ENCODE measurements at places on chromosomes 13 and 19.
A peak's percentile ranks its signal among the peaks of the same experiment; 100 is the strongest.

GRCh38 chr13:79973533-79973963 is 367.4 kb downstream of the SPRY2 start:
- no peak for DNase-seq

DNA sequence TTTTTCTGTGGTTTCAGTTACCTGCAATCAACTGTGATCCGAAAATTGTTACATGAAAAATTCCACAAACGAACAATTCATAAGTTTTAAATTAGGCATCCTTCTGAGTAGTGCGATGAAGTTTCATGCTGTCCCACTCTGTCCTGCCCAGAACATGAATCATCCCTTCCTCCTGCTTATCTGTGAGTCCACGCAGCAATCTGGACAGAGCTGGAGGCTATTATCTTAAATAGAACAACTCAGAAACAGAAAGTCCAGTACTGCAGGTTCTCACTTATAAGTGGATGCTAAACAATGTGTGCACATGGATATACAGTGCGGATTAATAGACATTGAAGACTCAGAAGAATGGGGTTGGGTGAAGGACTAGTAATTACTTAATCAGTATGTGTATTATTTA is 583.7 kb upstream of the SPRY2 start:
- DNase-seq: no peak

- no peak for DNase-seq
Observed at GRCh38 chr19:4361152-4362046, 18.0 kb downstream of the MPND start.

DNA sequence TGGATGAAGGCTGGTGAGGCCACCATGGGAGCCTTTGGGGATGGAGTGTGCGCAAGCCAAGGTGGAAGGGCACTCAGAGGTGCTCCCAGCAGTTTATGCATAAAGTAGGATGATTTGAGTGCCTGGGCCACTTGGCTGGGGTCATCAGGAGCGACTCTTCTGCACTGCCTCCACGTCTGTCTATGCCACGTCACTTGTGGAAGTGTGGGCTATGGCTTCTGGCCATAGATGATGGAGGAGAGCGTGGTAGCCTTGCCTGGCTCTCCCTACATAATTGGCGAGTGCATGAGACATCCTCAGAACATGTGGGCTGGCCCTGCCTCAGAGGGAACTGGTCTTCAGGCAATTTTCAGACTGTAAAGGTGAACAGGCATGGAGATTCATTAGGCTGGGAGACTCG is 182.9 kb downstream of the TEX29 start:
- DNase-seq: no peak

- peak; percentile 87 for DNase-seq
Observed at GRCh38 chr13:30421093-30422053, 920 bp upstream of the UBE2L5 start.

DNA sequence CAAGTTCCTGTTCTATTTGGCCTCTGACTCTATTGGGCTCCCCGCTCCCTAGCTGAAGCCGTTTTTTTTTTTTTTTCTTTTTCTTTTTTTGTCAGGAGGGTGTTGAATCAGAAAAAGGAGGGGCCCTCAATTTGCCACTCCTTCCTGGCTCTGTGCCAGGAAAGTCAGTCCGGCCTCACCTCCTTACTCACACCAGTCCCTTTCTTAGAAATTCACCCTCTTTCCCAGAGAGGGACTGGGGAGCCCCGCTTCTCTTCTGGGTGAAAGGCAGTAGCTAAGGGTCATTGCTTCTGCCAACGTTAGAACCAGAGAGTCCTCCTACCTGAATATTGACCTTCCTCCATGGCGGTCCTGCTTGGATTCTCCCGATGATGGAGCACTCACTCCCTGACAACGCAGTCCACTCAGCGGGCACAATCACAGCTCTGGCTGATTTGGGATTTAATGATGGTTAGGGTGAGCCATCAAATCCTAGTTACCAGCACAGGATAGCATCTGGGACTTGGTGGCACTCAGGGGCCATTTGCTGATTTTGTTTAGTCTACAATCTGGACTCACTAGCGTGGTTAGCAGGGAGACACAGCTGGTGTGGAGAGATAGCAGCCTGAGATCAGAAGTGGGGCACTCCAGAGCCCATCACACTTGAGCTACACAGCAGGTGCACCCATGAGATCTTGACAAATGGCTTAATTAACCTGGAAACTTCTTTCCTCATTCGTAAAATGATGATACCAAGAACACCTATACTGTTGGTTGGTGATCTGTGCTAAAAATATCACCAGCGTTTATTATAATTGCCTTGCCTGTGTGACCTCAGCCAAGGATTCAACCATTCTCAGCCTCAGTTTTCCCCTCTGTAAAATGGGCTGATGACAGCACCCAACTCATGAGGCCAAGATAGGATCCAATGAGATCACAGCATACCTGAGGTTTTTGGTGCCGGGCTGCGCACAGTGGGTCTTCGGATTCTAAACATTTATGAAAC is 2.2 kb downstream of the FCER2 start:
- DNase-seq: peak; percentile 3

DNA sequence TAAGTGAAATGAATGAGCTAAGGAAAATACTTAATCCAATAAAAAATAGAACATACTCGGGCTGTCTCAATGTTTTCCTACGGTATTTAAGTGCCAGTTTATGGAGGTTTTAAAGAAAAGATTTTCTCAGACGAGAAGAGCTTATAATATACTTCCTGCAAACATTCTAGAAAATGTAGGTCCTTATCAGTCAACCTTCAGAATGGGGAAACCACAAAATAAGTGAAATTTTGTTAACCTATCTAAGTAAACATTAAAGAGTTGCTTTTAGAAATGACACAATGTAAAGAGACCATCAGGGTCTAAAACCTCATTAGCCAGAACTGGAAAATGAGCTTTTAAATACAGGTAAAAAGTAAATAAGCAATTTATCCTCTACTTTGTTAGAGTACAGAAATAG is 12.1 kb downstream of the MIR17HG start:
- no peak for DNase-seq

- DNase-seq: peak; percentile 67
Observed at GRCh38 chr13:48564056-48564455, 31.2 kb upstream of the RCBTB2 start.

DNA sequence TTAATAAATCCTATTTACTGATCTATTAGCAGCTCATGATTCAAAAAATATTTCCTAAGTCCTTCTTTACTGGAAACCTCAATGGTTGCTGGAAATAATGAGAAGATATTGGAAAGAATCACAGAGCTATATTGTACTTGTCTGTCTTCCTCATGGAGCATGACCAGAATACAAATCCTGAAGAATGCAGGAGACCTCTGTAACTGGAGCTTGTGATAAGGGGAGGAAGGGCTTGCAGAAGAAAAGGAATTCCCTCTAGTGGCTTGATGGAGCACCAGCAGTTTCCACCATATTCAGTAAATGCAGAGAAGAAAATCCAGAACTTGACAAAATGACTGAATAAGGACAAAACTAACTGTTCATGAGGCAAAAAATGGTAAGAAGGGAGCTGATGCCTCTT is 1333.1 kb downstream of the EFNB2 start:
- peak; percentile 62 for DNase-seq

- DNase-seq: no peak
Observed at GRCh38 chr19:15859187-15859586, 38.7 kb downstream of the CYP4F2 start.

- no peak for DNase-seq
Observed at GRCh38 chr13:25462301-25463125, 90.7 kb downstream of the ATP8A2 start.

- peak; percentile 34 for DNase-seq
Observed at GRCh38 chr19:23415561-23416191, 20.4 kb upstream of the ZNF91 start.

- no peak for DNase-seq
Observed at GRCh38 chr19:45816236-45817009, 1.3 kb upstream of the RSPH6A start.

DNA sequence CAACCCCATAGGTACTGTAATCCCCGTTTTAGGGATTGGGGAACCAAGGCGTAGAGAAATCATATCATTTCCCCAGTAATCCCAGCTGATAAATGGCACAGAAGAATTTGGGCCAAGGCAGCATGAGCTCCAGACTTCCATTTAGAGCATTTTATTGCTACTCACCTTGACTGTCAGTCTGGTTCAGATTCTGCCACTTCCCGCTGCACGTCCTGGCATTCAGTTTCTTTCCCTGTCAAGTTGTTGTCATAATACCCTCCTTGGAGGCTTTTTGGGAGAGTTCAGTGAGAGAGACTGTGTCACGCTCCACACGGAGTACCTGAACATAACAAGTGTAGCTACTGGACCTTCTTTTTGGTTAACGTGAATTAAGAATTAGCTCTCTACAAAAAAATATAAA is 7.5 kb upstream of the C1QTNF9 start:
- DNase-seq: no peak

GRCh38 chr19:18063463-18063862 is 23.3 kb downstream of the IL12RB1 start:
- DNase-seq: no peak

- peak; percentile 36 for DNase-seq
Observed at GRCh38 chr13:75326173-75327134, 155.5 kb downstream of the TBC1D4 start.

DNA sequence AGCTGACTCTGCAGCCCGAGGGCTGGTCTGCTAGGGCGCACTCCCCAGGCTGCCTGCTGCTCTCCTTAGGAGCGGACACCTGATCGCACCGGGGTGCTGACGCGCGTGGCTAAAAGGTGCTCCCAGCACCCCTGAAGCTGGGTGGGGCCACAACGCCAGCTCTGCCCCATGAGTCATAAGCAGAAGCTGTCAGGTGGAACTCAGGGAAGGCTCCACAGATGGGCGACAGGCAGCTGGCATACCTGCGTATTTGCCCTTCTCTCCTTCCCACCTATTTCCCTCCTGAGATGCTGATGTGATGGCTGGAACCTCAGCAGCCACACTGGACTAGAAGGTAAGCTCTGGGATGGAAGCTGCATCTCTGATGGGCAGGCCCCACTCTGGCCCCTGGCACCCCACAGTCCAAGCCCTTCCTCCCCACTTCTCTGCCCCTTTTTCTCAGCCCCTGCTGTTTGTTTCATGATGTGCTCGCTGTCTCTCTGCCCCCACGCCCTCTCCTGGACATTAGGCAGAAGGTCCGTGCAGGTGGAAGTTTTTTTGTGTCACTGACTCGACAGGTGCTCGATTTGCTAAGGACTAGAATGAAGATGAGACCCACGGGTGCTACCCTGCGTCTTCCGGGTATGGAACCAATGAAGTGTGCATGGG is 30.3 kb upstream of the CACTIN start:
- no peak for DNase-seq

DNA sequence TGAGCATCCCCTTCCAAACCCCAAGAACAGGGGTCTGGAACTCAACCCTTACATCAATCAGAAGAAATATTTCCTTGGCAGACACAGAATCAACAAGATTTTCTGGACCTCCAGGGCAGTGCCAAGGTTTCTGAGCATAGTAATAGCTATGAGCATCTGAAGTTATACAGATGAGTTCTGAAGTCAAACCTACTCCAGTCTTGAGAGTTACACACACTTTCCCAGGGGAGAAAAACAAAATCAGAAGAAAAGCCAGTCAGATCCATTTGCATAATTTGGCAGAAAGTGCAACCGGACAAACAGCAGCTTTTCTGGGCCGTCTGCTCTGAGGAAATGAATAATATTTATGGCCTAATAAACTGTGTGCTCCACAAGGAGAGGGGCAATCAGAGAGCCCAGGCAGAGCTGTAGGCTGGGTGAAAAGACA is 93.1 kb downstream of the KL start:
- no peak for DNase-seq

- no peak for DNase-seq
Observed at GRCh38 chr13:113374511-113375175, 10.7 kb upstream of the GRTP1 start.

GRCh38 chr19:54271106-54271505 is 9.8 kb downstream of the LILRB2 start:
- DNase-seq: no peak

- DNase-seq: no peak
Observed at GRCh38 chr19:30086916-30087315, 144.9 kb downstream of the URI1 start.

- no peak for DNase-seq
Observed at GRCh38 chr13:93758575-93758974, 532.0 kb downstream of the GPC6 start.

- DNase-seq: peak; percentile 23
Observed at GRCh38 chr13:48043789-48044503, 6.4 kb downstream of the NUDT15 start.

- no peak for DNase-seq
Observed at GRCh38 chr13:36819739-36820090, 693 bp downstream of the RFXAP start.

- no peak for DNase-seq
Observed at GRCh38 chr19:53971673-53972072, 8.9 kb downstream of the CACNG8 start.

GRCh38 chr13:87331178-87331577 is 340.0 kb upstream of the SLITRK5 start:
- peak; percentile 32 for DNase-seq

DNA sequence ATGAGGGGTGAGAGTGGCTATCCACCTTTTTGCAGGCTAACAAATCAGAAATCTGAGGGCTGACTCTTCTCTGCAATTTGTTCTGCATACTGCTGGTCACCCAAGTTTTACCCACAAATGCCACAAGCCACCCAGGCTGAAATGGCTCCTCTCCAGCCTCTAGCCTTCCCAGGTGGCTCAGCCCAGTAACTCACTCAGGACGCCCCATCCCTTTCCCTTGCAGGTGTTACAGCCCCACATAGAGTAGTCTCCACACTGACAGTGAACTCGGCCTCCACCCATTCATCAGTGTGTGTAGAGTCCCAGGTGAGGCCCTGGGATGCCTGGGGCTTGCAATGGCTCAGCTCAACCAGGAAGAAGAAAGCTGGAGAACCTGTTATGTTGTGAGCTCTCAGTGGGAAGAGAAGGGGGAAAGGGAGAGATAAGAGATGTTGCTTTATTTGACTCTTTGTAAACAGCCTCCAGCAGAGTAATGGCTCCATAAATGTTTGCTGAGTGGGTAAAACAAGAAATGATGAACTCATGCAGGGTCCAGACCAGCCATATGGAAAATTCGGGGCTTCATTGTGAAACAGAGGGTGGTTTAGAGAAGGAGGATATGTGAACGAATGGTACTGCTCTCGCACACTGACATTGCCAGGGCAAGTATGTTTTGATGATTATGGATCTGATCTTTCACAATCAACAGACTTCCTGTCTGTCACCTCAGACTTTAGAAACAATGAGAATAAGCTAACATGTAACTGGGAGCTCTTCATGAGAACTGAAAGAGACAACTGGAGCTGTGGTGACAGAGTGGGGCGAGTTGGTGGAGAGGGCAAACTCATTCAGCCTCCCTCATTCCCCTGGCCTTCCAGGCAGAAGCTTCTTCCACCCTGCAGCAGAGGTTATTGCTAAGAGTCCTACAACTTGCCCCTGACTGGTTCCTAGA is 74.2 kb upstream of the RFC3 start:
- no peak for DNase-seq

DNA sequence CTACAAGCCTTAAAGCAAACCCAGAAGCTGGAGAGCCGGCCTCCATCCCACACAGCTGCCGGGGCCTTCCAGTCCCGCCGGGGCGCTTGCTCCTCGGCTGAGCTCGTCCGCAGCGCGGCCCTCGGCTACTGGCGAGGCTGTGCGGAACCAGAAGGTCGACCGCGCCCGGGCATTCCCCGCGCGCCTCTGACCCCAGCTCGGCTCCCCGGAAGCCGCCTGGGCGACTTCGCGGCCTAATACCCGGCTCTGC is 863 bp downstream of the ANKRD10 start:
- peak; percentile 50 for DNase-seq

Data from myocyte (in vitro differentiated cells).